ENCODE measurements at places on chromosomes 5 and 9.

GRCh38 chr9:120920806-120921178 is 5.8 kb downstream of the TRAF1 start:
- no peak for DNase-seq

GRCh38 chr9:37911271-37911681 is 7.3 kb upstream of the SLC25A51 start:
- no peak for DNase-seq

DNA sequence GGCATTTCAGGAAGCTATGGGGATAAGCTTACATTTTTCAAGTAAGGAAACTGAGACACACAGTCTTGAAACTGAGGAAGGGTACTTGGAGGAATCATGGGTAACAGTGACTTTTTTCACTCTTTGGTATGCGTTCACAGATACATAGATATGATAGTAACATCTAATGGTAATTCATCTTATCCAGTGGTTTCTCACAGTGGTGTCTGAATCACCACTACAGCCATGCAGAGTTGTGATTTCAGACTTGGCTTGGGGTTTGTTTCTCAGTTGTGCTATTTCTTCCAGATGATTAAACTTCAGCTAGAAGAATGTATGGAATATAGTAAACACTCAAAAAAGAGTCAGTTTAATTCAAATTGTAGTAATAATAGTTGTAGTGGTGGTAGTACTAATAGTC is 239.1 kb upstream of the NUDT12 start:
- no peak for DNase-seq

- no peak for DNase-seq
These were observed 92.1 kb upstream of the IER5L start for GRCh38 chr9:129270205-129270604.

- DNase-seq, result no peak
These were observed 22.3 kb downstream of the KLF9 start for GRCh38 chr9:70392189-70392588.

DNA sequence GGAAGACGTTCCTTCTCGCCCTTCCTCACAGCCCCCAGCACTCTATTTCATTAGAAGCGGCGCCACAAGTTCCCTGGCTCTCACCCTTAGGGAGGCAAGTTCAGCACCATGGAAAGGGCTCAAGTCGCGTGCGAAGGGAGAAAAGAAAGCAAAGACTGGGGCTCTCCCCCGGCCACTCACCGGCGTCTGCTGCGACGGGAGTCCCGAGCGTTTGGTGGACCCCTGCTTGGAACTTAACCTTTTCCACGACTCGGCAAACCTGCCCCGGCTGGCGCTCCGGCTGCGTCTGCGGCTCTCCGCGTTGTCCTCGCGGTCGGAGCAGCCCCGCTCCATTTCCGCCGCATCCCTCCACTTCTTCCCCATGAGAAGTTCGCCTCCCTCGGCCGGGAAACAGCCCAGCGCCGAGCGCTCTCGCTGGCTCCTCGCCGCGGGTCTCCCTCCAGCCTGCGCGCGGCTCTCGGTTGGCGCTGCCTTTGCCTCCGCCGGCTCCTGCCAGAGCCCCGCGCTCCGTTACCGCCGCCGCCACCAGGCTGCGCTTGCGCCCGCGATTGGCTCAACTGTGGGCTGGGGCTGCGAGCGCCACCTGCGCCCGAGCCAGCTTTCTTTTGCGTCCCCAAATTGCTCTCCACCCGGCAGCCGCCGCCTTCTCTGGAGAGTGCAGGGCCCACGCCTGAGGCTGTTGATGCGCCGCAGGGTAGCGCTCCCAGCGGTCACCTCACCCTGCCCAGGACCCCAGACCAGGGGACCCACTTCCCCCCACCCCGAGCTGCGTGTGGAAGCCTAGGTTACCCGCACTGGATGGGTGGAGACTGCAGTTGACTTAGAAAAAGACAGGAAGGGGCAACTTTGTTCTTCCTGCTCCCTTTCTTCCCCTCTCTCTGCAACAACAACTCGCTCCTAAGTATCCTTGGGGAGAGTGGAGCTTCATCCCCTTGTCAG is 321.6 kb downstream of the CEMIP2 start:
- DNase-seq, result no peak

GRCh38 chr5:132782101-132782500 is 5.1 kb upstream of the SEPTIN8 start:
- DNase-seq, result no peak

DNA sequence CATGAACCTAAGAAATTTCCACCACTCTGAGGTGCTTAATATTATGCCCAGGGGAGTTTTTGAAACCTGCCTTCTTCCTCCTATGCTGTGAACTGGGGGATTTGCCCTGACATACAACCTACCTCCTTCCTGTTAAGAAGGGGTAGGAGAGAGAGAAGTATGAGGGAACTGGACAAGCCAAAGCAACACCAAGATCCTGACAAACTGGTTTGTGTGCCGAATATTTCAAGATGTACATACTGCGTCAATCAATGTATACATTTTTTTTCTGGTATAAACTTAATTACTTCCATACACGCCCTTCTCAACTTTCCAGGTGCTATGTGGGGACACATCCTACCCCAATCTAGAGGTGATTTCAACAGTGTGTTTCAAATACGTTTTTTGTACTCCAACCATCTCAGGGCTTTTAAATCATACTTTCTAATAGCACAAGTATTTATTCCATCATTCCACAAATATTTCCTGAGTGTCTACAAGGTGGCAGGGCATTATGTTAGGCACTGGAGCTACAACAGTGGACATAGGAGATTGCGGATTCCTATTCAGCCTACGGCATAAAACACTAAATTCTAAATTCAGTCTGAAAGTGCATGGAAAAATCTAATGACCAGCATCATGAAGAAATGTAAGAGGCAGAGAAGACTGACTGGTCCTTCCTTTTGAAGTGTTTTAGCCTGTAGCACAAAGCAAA is 70.1 kb upstream of the IFNK start:
- no peak for DNase-seq

- no peak for DNase-seq
These were observed 15.3 kb upstream of the TRPM3 start for GRCh38 chr9:71136696-71137095.

- no peak for DNase-seq
These were observed 5.9 kb upstream of the STC2 start for GRCh38 chr5:173333925-173334661.

DNA sequence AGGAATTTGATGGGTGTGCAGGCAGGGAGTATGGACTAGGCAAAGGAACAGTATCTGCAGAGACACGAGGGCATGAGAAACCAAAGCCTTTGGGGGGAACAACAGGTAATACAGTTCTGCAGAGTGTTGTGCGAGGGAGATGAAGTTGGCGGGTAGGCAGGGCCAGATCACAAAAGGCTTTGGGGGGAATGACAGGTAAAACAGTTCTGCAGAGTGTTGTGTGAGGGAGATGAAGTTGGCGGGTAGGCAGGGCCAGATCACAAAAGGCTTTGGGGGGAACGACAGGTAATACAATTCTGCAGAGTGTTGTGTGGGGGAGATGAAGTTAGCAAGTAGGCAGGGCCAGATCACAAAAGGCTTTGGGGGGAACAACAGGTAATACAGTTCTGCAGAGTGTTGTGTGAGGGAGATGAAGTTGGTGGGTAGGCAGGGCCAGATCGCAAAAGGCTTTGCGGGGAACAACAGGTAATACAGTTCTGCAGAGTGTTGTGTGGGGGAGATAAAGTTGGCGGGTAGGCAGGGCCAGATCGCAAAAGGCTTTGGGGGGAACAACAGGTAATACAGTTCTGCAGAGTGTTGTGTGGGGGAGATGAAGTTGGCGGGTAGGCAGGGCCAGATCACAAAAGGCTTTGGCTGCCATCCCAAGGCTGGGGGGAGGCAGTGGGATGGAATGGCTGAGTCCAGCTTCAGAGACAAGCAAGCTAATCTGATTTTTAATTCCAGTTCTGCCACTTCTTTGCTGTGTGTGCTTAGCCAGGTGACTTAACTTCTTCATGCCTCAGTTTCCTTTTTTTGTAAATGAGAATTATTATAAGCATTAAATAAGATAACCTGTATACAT is 33.0 kb downstream of the FRMPD1 start:
- no peak for DNase-seq
